ENCODE measurements at places on chromosomes 5 and 9.

GRCh38 chr5:146137967-146138403, 32.6 kb upstream of the PLAC8L1 start:
- no peak for DNase-seq

GRCh38 chr5:100788417-100788816, 114.7 kb downstream of the ST8SIA4 start:
- no peak for DNase-seq

- no peak for DNase-seq
These were observed 78.8 kb downstream of the GADD45G start for GRCh38 chr9:89683626-89684025.

DNA sequence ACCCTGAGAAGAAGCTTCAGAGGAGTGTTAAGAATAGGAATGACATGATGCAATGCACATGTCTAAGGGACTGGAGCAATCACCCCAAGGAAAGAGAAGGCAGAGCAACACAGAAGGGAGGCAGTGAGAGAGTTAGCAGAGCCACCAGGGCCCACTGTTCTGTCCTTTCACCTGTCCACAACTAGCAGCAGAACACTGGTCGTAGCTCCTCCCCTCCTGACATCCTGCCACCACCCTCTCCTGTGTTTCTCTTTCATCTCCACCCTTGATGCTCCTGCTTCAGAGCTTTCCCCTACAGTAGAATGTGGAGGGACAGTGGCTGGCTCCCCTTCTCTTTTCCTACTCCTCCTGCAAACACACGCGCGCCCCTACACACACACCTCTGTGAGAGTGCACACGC, 483.4 kb upstream of the KIF2A start:
- no peak for DNase-seq

DNA sequence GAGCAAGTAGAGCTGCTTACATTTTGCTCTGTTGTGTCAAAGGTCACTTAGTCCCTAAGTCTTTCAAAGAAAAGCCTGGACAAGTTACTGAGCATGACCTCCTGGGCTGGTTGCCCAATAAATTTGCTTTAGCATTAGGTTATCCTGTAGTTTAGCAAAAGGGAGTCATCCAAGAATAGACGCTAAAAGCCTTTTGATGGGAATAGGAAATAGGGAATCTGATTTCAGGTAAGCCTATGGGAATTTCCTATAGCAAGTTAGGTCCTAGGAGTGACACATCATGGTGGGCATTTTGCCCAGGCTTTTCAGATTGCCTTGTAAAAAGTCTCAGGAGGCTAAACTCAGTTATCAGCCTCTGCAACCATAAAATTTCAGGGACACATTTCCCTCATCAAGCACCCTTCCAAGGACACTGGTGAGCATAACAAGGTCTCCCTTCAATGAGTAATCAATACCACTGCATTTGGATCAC, 67.6 kb upstream of the RANBP3L start:
- DNase-seq, result no peak

GRCh38 chr9:83623679-83624076, 735 bp downstream of the IDNK start:
- no peak for DNase-seq

DNA sequence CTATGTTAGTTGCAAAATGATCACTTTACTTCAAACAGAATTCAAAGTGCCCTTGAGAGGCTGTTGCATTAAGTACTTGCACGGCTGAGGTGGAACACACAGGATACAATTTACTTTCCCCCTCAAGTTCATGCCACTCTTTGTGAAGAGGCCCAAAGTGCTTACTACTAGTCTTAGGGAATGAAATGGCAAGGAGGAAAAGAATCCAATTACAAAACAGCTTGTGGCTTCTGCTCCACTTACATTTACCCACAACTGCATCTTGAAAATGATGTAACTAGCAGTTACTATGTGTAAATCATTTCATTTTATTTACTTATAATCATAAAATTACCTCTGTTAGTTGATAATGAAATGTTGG, 14.6 kb downstream of the FOXD1 start:
- DNase-seq, result no peak

- DNase-seq, result no peak
These were observed 192.0 kb downstream of the PIK3R1 start for GRCh38 chr5:68407311-68408239.

- DNase-seq, result no peak
These were observed 81.6 kb downstream of the TMEM215 start for GRCh38 chr9:32864971-32865370.

DNA sequence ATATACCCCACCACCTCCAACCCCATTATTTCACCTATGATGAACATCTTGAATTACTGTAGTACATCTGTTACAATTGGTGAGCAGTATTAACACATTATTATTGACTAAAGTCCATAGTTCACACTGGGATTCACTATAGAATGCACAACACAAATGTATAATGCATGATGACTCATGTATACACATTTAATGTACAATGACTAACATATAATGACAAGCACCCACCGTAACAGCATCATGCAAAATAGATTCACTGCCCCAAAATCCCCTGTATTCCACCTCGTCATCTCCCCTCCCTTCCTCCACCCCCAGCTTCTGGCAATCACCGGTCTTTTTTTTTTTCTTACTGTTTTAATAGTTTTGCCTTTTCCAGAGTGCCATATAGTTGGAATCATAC, 47.1 kb upstream of the NEK6 start:
- DNase-seq, result peak; percentile 46

DNA sequence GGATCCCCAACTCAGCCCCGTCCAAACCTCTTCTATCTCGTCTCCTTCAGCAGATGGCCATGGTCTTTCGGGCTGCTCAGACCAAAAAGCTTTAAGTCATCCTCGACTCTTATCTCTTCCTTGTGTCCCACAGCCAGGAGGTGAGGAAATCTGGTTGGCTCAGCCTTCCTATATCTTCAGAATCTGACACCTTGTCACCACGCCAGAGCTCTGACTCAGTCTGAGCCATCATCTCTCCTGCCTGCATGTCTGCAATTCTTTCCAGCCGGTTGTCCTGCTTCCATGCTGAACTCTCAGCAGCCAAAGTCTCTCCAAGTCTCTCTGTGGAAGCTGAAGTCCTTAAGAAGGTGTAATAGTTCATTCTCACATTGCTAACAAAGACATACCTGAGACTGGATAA, 419.3 kb upstream of the ADAMTS16 start:
- DNase-seq, result no peak

DNA sequence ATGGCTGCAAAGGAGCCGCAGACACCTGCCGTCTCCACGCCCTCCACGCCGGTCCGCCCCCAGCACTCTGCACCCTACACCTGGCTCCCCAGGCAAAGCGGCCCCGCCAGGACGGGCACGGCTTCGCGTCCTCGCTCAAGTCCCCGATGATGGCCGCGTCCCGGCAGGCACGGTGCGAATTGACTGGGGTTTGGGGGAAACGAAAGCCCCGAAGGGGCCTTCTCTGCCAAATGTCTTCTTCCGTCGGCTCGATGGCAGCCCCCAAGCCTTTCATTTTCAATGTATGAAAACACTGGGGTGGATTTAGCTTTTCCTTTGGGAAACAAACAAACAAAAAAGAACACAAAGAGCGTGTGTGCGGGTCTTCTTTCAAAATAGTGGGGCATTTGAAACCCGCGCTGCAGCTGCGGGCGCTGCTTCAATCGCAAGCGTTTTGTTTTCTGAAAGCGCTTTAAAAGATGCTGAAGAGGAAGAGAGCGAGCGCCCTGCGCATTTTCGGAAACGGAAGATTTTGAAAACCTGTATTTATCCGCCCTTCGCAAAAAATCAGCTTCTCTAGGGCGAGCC, 160.0 kb downstream of the RMI1 start:
- peak; percentile 3 for DNase-seq

- no peak for DNase-seq
These were observed 89.0 kb downstream of the ARSB start for GRCh38 chr5:78896132-78896531.

- DNase-seq, result no peak
These were observed 242.5 kb downstream of the BNC2 start for GRCh38 chr9:16627967-16628366.

DNA sequence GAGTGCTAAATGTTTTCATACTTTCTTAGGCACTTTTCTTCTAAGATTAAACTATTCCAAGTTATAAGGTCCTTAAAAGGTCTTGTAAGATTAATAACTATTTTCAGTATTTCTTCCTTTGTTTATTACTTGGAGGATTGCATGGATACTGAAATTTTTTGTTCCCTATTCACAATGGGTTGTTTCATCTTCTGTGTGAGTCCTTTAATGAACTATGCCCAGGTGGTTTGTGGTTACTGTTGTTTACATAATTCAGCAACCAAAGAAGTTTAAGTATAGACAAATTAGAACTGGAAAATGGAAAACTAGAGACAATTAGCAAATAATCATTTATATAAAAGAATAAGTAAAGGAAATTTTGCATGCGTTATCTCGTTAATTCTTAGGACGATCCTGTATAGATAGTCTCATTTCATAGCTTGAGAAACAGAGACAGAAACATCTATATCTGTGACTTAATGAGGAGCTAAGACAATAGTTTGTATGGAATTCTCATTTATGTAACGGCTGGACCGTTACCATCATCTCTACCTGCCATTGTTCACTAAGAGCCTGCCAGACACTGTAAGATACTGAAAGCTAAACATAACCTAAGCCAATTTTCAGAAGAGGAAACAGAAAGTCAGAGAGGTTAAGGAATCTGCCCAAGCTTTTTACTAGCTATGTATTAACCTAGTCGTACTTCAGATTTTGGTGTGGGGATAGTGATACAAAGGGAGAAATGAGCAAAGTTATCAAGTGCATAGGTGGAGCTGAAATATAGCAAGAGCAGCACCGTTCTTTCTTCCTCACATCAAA, 148.2 kb downstream of the PAM start:
- no peak for DNase-seq

DNA sequence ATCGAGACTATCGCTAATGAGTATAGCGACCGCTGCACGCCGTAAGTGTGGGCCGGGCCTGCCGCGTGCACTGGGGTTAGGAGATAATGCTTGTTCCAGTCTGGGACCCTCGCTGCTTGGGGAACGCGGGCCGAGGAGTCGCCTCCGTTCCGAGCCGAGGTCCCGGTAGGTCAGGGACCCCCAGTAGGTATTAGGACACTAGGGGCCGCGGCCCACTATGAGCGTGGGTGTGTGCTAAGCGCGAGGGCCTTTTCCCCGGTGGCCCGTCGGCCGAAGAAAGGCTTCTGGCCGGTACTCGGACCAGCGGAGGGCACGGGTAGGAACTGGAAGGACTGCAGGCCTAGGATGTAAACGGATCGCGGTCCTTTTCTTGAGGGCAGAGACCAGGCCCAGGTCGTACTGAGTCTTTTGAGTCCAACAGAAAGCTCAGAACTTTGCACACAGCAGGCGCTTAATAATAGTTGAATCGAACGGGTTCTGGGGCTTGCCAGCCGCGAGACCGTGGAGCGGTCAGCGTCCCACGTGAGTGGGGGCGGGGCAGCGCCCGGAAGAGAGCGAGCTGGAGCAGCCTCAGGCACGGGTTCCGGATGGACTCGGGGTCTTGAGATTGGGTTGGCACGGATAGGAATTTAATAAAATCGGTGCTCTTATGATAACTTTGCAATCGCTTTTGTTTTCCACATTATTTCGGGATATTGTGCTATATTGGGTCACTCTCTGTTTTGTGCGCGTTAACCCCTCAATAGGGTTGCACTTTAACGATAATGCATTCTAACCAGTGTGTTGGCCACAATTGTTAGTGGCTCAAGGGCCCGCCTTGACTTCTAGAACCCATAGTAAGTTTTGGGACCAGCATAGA, 733 bp downstream of the HSPA4 start:
- peak; percentile 49 for DNase-seq

DNA sequence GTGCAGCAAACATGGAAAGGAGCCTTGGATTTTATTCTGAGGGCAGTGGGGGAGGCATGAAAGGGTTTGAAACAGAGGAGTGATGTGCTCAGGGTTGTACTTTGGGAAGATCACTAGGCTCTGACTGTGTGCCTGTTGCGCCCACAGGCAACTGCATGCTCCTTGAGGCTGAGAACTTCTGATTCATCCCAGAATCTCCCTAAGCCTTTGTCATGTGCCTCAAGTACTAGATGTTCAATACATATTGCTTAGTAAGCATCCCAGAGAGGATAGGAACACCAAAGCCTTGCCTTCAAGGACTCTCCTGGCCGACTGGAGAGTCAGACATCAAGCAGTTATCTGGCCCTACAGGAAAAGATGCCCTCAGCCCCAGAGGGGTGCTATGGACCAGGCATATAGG, 54.1 kb downstream of the ARHGEF37 start:
- DNase-seq, result no peak

GRCh38 chr9:90869361-90869760, 67.7 kb downstream of the SYK start:
- no peak for DNase-seq

DNA sequence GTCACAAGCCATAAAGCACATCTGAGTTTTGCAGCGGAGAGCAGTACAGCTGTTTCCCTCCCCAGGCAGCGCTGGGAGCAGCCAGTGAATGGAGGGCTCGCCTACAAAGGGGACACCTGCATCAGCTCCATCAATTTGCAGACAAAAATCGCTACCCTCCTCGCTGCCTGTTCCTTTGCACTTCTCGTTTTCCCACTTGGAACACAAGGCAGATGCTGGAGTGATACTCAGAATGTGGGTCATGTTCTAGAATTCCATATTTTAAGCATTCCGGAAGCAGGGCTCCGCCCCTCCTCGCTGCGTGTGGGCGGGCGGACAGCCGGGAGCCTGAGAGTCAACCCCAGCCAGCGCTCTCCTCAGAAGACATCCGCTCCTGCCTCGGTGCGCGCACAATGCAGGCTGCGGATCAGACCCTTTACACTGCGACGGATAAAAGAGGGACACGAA, 92.1 kb downstream of the LMNB1 start:
- DNase-seq, result peak; percentile 29

DNA sequence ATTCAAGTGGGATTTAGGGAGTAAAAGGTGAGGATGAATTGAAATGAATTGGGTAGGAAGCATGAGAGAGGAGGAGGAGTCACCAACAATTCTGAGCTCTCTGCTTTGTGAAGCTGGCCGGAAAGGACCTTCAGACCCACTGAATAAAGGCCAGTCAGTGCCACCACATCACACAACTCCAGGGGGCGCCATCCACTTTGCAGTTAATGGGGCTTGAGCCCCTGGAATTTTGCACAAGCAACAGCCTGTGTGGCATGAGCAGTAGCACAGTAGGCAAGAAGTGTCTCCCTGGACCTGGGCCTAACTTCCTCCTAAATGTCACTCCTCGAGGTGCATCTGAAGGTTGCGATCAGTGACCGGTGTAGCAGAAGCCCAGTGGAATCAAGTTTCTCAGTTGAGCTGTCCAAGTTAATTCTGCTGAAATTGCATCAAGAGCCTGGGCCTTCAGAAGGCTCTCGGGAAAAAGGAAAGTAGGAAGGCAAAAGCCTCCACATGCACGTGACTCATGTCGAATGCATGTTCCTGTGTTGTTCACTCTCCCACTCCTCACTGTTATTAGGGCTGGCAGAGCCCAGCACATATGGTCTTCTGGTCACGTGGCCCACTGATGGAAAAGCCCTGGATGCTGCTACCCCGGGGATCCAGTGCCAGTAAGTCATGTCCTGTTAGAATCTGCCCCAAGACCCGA, 27.8 kb upstream of the GLIS3 start:
- DNase-seq, result no peak

DNA sequence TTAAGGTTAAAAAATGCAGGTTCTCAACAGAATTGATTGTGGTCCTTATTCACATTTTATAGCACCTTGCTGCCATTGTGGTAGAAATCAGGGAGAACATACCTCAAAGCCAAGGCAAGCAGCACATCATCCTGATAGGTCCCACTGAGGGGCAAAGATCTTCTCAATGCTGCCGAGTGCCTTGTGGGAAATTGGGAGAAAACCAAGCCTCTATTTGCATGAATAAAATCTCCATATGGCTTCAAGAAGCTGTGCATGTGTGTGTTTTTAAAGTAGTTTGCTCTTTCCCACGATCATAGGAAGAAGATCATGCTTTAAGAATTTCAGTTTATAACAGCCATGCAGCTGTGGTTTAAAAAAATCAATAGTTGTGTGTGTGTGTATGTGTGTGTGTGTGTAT, 216.9 kb upstream of the FBXL7 start:
- no peak for DNase-seq
